ENCODE measurements at places on chromosomes 3 and 15.

DNA sequence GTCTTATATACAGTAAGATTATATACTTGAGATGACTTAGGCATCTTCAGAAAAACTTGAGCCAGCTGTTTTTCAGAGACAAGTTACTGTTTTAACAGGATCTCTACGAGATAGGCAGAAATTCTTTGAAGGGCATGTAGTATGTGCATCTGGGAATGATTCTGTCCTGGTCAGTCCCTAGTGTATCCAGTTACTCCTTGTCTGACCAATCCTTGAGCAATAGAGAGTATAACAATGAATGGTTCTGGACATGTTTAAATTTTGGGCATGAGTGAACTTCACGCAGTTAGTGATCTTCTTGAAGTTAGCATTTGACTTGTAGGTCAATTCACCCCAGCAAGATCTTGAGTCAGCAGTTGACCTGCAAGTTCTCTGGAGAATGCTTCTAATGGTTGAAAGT, 24.7 kb upstream of the HHLA2 start:
- no peak for DNase-seq

DNA sequence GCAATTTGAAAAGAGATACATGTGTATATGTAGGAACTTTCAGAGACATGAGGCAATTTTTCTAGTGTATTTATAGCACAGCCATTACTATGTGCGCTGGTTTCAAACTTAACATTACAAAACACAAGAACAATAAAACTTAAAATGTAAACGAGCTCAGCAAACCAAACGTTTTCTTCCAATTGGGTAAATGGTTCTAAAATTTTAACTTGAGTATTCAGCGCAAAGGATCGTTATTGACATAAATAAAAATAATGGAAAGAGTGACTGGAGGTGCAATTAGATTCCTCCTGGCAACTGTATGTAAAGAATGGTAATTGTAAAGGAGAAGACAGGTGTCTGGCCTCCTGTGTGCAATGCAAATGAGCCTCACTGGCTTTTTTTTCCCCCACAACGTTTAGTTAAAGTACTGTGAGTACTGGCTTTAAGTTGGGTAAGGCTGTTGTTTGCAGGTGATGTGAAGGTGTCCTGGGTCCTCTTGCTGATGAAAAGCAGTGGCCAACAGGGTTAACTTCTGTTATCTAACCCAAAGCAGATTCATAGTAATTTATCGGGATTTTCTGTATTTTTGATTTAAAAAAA, 14.1 kb upstream of the GADL1 start:
- DNase-seq = no peak

DNA sequence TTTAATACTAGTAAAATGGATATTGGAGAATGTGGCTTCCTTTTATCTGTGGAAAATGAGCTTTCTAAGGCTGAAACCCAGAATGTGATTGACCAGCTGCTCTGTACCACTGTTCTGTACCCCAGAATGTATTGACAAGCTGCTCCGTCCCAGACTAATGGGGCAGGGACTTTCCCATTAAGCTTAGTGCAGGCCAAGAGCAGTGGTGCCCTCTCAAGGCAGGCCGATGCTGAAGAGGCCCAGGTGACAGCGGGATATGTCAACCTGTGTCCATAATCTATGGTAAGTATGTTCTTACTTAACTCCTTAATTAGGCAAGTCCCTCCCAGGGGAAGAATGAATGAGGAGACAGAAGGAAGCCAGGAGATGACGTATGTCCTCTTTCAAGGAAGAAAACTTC, 31.1 kb downstream of the SGO1 start:
- DNase-seq = no peak

GRCh38 chr3:186361762-186362536, at the start of gene DGKG:
DGKG (minus strand) TSS chr3:186362234; CDS start chr3:186320459, 41,775 bp downstream.
- DNase-seq = peak; percentile 59

DNA sequence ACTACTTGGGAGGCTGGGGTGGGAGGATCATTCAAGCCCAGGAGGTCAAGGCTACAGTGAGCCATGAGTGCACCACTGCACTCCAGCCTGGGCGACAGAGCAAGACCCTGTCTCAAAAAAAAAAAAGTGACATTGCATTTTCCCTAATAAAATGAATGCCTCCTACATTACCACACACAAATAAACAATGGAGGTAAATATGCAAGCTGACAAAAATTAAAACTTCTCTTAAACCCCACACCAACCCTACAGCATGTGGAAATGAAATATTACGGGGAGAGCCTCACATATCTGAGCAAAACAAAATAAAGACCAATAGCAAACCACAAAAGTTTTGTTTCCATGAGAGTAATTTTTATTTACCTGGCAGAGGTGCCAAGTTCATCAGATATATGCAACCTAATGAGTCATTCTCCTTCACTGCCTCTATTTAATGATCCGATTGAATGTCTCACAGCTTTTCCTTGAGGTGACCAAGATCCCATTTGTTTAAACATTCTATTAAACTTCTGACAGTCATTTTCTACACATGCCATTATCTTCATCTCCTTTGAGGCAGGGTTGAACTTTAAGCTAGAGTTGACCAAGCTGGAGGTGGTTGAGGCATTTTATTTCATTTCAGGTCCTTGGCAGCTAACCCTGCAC, 9.4 kb upstream of the CAV3 start:
- no peak for DNase-seq

GRCh38 chr3:171770689-171771620, 39.3 kb downstream of the PLD1 start:
- DNase-seq = no peak

DNA sequence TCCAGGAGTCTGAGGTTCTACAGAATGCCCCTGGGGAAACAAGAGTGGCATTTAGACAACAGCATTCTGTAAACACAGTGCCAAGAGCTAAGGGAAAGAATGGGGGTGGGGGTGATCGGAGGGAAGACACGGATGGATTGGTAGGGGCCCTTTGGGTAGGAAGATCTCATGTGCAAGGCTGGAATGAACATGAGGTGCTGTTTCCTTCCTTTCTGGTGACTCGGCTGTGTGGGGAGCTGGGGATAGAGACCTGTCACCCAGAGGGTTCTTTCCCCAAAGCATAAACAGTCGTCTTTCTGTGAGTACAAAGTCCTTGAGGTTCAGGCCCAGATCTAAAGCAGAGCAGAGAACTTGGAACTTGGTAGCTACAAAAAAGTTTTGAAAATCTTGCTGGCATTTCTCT, 11.7 kb downstream of the TPM1 start:
- DNase-seq = no peak

- no peak for DNase-seq
Observed at GRCh38 chr3:58754074-58754473, 87.5 kb upstream of the FAM3D start.

DNA sequence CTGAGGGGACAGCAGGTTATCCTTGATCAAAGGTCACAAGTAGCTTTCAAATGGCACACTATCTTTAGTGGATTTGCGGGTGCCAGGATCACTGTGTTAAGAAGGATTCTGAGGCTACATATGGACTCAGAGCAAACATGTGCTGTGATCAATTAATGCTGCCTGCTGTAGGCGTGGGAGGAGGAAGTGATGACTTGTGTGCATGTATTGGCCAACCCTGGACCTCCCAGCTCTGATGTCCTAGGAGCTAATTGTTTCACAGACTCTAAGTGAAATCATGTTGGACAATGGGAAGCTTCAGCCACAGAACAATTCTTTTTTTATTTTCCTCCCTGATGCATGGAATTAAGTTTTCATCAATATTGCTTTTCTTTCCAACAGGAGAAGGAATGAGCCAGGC, 24.4 kb downstream of the FAH start:
- no peak for DNase-seq

- no peak for DNase-seq
Observed at GRCh38 chr15:101183226-101183930, 68.5 kb downstream of the CHSY1 start.

- no peak for DNase-seq
Observed at GRCh38 chr3:4957978-4958377, 21.3 kb upstream of the BHLHE40 start.

DNA sequence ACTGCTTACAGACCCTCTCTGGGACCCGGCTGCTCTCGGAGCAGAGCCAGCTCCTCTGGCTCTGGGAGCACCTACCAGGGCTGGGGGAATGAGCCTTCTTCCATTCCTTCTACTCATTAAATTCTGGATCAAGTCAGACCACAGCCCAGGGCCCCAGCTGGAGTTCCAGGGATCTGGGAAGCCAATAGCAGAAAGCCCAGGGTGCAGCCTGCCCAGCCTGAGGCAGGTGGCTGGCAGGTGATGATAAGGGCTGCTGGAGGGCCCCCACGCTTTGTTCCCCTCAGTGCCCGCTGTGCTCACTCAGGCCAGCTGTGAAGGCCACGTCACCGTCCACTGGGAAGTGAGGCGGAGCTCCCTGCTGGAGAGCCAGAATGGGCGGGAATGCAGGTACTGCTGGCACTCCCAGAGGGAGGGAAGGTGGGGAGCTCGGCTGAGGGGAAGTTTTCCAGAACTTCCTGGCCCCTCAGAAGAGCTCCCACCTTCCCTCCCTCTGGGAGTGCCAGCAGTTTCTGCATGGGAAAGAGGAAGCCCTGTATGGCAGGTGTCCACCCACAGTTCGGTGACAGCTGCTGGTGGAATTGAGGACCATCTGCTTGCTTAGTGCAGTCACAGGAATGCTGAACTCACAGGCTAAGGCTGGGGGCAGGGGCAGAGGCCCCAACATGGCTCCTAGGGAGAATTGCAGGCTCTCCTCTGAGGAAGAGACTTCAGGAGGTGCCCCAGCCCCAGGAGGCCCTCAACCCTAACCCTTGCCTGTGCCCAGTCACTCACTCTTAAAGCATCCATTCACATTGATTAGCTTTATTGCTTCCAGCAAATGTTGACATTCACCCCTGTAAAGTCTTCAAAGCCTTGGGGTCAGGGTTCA, 12.6 kb upstream of the RTP3 start:
- no peak for DNase-seq

DNA sequence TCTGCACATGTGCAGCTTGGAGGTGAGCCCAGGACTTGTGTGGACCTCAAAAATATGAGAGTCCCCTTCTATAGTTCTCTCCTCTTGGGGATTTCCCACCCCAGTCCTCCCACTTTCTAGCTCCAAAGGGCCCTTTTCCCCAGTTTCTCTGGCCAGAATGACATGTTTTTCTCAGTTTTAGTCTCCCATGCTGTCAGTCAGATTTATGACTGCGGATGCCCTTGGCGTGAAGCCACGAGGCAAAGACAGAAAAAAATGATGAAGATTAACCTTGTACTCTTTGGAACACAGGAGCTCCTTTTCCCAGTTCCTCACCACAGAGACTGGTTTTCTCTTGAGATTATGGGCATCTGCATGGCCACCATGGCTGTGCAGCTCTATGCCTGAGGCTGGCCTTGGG, 72.0 kb upstream of the TTBK2 start:
- no peak for DNase-seq

DNA sequence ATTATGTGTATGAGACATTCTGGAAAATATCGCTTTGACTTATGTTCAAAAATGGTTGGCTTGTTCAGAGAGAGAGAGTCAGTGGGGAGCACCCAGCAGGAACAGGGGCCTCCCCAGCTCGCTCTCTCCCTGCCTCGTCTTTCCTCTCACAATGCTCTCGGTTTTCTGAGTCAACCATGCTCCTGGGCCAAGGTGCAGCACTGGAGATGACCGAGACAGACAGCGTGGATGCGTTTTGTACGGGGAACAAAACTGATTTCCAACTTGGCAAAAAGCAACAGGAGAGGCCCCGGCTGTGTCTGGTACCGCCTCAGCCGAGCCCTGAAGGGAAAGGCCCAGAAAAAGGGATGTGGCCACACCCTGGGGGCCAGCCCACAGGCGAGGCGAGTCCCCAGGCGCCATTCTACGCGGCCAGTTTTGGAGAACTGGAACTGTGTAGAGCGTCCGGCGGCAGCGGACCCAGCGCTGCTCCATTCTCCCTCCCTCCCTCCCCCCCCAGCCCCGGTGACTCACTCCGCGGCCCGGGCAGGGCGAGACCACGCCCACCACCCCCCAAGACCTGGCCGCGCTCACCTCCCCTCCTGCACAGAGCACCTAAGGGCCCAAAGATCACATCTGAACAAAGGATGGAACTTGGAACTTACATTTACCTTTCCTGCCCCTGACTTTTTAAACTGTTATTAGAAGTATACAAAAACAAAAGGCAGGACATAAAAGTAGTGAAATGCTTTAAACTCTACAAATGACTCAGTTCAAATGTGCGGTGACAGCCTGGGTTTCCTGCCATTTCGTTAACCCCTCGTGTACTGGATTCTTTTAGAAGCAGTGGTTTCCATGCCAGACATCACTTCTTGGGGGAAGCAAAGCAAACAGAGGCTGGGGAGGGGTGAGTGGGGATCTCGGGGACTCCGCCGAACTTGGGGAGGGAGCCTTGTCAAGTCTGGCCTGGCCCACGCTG, 12.7 kb downstream of the ATP10A start:
- peak; percentile 84 for DNase-seq

- DNase-seq = peak; percentile 21
Observed at GRCh38 chr15:67253549-67254237, 768 bp downstream of the AAGAB start.

DNA sequence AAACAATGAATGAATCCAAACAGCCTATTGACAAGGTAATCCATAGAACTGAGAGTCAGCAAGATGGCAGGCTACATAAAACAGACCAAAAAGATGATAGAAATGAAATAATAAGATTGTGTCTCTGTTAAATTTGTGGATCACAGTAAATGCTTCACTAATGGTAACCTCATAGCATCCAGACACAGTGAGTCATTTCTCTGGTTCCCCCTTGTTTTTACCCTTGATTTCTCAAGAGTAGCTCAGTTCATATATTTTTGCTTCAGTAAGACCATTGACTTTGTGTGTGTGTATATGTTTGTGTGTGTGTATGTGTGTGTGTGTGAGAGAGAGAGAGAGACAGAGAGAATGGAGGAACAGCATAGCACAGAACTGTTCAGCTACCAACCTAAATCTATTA, 546.9 kb downstream of the RBMS3 start:
- DNase-seq = no peak

GRCh38 chr15:58839485-58839884, 68.4 kb downstream of the MINDY2 start:
- DNase-seq = no peak
